NT2/D1 (cell line): ENCODE measurements at places on chromosomes 4 and X.

DNA sequence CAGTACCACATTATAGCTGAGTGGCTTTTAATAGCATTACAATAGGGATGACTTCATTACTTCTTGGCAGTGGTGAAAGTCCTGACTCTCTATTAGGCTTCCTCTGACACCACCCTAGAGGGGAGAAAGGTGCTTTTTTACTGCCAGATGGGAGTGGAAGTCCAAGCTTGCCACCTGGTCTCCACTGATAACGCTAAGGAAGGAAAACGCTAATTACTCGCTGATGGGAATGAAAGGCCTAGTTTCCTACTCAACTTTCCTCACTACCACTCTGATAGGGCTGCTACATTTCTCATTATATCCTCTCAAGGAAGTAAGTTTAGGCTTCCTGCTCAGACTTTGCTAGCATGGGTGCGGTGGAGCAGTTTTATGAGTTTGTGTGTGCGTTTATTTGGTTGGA lies 62.3 kb upstream of the PAGE3 start:
- no peak for DNase-seq

GRCh38 chrX:119004920-119005524 lies 30.6 kb downstream of the LONRF3 start:
- DNase-seq, result peak; percentile 32

- DNase-seq, result no peak
Observed at GRCh38 chr4:2080429-2081300, 21.5 kb downstream of the NAT8L start.

- DNase-seq, result no peak
Observed at GRCh38 chr4:119002476-119002875, 113.8 kb downstream of the SYNPO2 start.

DNA sequence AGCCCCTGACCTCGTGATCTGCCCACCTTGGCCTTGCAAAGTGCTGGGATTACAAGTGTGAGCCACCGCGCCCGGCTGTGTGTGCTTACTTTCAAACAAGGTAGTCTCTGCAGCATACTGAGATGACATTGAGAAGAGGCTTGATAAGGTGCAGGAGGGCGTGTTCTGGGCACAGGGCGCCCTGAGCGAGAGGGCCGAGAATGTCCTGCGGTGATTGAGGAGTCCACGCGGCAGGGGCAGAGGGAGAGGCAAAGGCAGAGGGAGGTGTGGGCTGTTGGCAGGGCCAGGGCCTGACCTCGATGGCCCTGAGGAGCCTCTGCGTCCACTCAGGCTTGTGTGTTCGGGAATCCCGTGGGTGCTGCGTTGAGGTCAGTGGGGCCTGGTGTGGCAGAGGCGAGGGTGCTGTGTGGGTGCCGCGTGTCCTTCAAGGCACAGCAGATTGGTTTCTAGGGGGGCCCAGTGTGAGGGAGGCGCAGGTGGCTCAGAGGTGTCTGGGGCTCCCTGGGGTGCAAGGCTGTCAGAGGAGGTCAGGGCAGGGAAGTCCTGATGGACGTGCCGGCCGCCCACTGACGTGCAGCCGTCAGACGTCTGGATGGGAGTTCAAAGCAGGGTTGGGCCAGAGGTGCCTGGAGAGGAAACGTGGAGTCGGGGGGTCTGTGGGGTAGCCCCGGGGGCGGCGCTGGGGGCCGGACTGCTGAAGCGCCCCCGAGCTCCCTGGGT lies 12.1 kb downstream of the PCGF3 start:
- no peak for DNase-seq

DNA sequence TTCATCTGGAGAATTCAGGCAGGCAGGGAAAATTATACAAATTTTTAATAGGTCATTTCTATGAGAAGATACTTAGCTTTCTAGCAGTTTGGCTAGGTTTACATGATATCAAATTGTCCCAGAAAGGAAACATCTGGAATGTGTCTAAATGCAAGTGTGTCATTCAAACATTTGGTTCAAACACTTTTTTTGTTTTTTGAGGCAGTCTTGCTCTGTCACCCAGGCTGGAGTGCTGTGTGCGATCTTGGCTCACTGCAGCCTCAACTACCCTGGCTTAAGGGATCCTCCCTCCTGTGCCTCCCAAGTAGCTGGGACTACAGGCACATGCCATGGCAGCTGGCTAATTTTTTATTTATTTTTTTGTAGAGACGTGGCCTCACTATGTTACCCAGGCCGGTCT lies 31.6 kb downstream of the SPARCL1 start:
- no peak for DNase-seq

DNA sequence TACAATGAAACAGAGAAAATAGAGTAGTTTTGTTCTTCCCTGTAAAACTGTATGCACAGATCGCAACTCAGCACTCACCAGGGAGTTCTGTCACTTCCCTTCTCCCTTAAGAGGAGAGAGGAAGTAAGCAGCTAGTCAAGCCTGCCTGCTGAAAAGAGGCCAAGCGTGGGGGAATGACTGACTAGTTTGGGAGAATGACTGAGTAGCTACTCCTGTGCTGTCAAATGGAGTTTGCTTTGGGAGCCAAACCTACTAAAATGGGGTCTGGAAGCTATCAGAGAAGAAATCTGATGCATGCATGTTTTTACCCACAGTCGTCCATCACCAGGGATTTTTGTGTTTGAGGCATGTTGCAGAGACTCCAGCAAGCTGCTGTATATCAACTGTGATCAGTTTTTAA lies 54.6 kb upstream of the LHFPL1 start:
- DNase-seq, result no peak

DNA sequence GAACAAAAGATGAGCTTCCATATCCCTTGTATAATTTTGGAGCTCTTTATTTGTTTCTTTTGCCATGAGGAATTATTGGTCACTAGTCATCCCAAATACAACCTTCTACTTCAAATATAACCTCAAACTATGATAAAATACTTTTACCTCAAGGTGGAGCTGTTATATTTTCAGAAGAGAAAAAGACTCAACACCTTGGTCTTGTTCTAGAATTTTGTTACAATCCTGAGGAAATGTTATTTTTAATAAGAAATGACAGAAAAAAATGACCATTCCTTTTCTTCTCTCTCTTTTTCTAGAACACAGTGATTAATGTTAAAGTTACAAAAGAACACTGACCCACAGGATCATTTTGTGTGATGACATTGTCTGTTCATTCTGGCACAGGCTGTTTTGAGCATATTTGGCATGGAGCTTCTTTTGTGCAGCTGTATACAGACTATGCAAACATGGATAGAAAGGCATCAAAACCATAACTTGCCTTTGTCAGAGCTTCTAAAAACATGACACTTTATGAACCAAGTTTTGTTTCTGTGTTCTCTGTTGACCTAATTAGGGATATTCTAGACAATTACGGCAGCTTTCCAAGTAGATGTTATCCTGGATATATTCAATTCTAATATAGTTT lies 159.6 kb upstream of the CTSO start:
- no peak for DNase-seq

DNA sequence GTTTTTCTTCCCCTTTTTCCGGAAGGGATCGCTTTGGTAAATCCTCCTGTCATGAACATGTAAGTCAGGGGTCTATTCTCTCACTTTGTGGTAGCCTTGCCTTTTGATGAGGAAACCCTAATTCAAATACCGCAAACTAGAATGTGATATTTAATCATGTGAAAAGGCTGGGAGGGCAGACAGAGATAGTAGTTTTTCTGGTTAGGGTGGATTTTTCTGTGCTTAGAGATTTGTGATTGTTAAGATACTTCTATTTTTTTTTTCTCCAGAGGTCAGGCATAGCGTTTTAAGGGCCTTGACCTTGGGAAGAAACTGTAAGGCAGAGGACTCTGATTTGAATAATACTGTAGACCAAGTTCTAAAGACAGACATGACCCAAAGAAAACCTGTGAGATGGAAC lies 41.8 kb upstream of the PACRGL start:
- DNase-seq, result no peak

GRCh38 chrX:44012484-44013096 lies 39.4 kb upstream of the NDP start:
- DNase-seq, result no peak

- DNase-seq, result no peak
Observed at GRCh38 chr4:185079271-185079905, 61.1 kb downstream of the HELT start.

DNA sequence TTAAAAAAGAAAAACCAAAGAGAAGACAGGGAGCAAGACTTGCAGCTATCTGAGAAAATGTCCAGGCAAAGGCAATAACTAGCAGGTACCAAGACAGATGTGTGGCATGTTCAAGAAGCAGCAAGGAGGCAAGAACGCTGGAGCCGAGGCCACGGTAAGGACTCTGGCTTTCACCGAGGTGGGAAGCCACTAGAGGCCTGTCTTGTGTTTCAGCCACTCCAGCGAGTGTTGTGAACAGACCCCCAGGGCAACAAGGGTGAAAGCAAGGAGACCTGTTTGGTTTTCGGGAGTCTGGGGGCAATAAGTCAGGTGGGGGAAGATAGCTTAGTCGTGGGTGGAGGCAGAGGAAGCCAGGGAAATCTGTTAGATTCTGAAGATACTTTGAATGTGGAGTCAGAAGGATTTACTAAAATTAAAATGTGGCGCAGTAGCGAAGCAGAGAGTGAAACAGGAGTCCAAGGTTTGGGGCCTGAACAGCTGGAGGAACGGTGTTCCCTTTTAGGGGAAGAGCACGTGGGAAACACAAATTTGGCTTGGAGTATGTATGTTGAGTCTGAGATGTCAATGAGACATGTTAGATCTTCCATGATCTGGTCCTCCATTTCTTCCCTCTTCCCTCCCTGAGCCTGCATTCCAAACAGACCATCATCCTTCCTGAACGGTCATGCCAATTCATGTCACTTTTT lies 3.1 kb downstream of the WDR1 start:
- no peak for DNase-seq
